ENCODE measurements at places on chromosomes 7 and 10.

- DNase-seq: no peak
These were observed 60.8 kb upstream of the NAMPT start for GRCh38 chr7:106345421-106346166.

DNA sequence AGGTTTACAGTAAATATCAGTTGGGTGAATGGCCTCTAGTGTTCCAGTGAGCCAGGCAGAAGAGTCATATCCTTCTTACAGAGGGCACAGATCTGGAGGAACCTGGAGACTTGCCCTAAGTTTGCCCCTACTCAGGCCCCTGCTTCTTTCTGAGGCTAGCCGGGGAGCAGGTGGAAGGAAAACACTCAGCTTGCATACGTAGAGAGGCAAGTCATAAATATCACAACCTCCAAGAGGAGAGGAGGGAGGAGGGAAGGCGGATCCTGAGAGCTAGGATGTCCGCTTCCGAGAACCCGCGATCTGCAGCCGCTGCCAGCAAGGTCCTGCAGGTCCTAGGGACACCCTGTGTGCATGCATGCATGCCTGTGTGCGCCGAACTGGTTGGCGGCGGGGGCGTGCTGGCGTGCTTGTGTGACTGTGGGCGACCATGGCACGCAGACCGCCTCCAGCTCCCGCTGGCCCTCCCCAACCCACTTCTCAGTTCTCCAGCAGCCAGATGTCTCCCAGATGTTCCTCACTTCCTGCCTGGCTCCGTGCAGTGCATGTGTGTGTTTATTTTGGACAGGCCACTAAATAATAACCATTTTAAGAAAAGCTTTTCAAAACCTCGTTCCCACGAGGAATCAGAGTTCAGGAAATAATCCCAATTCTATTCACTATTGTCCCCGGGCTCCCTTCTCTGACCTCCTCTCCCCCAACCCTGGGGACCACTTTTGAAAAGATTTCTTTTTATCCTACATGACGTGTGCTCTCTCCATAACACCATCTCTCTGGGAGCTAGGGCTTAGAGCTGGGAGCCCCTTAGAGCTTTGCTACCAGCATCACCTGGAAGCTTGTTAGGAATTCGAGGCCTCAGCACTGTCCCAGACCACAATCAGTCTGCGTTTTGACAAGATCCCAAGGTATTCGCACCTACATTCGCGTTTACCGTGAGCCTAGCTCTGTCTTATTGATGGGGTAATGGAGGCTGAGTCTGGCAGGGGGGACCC lies 32.4 kb downstream of the UNC5B start:
- DNase-seq: no peak

DNA sequence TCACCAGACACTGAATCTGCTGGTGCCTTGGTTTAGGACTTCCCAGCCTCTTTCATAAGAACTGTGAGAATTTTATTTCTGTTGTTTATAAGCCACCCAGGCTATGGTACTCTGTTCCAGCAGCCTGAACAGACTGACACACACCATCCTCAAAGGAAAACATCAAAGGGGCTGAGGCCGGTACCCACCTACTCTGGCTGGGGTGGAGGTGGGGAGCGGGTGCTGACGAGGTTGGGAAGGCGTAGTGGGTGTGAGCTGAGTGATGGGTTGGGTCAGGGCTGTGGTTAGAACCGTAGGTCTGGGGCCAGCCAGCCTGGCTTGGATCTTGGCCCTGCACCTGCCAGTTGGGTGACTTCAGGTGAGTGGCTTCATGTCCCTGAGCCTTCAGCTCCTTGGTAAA lies 136.3 kb downstream of the SH3PXD2A start:
- DNase-seq: no peak

DNA sequence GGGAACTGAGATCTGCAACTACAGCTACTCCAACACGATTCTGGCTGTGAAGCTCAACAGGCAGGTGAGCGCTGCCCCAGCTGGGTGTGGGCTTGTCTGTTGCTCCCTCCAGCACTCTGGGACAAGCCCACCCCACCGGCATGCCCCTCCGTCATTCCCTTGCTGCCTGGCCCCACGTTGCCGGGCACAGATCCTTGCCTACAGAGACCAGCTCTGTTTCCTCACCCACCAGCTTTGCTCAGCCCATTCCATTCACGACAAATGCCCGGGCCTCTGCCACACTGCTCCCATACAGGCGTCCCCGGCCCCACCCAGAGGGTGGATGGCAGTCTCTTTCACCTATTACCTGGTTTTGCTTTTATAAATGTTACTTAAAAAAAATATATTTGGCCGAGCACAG lies 24.6 kb downstream of the WIPI2 start:
- no peak for DNase-seq

DNA sequence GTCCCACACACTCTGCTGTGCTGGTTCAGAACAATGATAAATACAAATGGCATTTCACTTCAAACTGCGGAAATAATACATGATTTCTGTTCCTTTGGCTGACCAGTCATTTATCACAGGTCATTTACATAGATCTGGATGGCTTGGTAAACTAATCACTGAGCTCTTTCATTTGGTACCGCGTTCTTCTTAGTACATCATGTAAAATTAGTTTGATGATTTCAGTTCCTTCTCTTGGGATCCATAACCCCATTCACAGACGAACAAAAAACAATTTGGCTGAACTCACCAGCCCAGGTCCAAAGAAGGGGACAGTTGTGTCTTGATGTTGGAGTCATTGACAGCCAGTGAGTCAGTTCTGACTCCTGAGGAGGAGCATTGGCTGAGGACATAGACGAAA lies 689.8 kb downstream of the INHBA start:
- DNase-seq: no peak

GRCh38 chr10:47022311-47023131 lies 111.3 kb downstream of the PTPN20 start:
- DNase-seq: no peak

DNA sequence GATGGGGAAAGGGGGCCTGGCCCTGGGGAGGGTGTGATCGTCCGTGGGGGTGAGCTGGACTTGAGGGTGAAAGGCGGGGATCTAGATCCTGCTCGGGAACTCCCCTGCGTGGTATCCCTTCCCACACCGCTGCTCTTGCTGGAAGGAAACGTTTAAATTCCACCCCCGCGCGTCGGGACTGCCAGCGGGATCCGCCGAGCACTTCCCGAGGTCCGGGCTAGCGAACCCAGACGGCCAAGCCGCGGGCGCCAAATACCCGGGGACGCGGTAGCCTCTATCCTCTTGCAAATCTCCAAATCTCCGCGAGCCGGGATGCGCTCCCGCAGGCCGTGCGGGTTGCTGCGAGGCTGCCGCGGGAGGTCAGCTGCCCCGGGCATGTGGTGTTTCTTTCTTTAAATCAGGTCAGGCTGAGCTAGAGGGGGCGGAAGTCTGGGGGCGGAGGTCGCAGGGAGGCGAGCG lies 904 bp downstream of the NPTX2 start:
- DNase-seq: no peak

- DNase-seq: no peak
These were observed 30.3 kb downstream of the CALML3 start for GRCh38 chr10:5555021-5555510.

- no peak for DNase-seq
These were observed 69.2 kb downstream of the TAC1 start for GRCh38 chr7:97801108-97801507.

DNA sequence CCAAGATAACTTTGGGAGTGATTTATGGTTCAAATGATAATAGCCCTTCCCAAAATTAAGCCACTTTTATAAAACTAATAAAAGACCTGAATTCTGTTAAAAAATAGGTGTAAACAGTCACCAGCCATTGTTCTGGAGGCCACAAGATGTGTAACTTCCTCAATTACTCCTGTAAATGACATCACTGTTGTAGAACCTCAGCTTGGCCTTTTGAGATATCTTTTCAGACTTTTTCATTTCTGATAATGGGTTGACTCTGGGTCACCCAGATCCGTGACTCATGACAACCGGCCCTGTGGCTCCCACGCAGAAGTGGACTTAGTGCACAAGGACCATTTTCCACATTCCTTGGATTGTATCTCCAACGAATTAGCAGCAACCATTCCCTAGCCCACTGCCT lies 106.6 kb downstream of the DKK1 start:
- no peak for DNase-seq

All from SHP77 treated with DMSO at 0.1 percent for 48 hours (cell line).